ENCODE measurements at places on chromosomes 5 and 9.

GRCh38 chr5:165260426-165260825 is 1755.0 kb downstream of the MAT2B start:
- DNase-seq, result no peak

DNA sequence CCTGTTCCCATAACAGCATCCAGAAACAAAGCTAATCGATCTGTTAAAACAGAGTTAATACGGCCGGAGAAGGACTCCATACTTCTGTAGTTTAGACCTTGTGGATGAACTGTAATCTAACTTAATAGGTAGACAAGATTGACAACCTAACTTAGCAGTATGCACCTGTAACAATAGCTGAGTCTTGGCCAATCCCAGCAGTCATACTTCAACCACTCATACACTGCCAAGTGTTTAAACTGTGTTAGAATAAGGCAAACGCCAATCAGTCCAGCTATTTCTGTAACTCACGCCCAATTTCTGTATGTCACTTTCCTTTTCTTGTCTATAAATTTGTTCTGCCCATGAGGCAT is 33.7 kb upstream of the MACIR start:
- DNase-seq, result no peak

- DNase-seq, result no peak
Measured at GRCh38 chr9:13729955-13730354, 450.5 kb upstream of the MPDZ start.

GRCh38 chr9:6759185-6759977 is 1.6 kb downstream of the KDM4C start:
- no peak for DNase-seq

DNA sequence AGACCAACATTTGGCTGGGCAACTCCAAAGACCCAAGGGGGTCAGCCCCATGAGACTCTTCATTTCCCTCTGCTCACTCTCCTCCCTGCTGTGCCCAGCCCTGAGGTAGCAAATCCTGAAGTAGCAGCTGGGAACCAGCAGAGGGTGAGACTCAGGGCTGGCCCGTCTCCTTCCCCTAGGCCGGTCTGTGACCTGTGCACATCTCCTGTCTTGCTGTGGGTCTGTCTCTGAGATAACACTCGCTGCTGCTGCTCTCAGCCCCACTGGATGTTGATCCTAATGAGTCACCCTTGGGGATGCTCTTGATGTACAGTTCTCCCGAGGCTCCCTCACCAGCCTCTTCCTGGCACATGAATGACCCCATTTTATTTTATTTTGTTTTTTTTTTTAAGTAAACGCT is 7.3 kb upstream of the OR2V1 start:
- DNase-seq, result no peak

- no peak for DNase-seq
Measured at GRCh38 chr5:140236891-140237598, 62.1 kb downstream of the CYSTM1 start.

DNA sequence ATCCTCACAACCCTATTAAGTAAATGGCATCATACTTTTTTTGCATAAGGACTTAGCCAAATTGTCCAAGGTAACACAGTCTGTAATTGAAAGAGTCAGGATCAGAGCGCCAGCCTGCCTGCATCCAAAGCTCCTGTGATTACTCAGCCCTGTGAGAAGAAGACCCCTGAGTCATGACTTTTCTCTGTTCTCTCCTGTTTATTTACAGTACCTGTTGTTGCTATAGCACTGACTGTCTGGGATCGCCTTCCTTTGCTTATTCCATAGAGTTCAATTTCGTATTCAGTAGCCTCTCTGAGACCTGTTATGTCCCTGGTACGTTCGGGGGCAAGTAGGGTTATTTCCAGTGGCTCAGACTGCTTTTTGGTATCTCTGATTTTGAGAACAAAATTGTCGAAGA is 71.8 kb downstream of the TNC start:
- no peak for DNase-seq

- DNase-seq, result no peak
Measured at GRCh38 chr5:1515311-1515920, 8.3 kb downstream of the LPCAT1 start.

- DNase-seq, result no peak
Measured at GRCh38 chr5:74432216-74432615, 208.3 kb downstream of the ENC1 start.

DNA sequence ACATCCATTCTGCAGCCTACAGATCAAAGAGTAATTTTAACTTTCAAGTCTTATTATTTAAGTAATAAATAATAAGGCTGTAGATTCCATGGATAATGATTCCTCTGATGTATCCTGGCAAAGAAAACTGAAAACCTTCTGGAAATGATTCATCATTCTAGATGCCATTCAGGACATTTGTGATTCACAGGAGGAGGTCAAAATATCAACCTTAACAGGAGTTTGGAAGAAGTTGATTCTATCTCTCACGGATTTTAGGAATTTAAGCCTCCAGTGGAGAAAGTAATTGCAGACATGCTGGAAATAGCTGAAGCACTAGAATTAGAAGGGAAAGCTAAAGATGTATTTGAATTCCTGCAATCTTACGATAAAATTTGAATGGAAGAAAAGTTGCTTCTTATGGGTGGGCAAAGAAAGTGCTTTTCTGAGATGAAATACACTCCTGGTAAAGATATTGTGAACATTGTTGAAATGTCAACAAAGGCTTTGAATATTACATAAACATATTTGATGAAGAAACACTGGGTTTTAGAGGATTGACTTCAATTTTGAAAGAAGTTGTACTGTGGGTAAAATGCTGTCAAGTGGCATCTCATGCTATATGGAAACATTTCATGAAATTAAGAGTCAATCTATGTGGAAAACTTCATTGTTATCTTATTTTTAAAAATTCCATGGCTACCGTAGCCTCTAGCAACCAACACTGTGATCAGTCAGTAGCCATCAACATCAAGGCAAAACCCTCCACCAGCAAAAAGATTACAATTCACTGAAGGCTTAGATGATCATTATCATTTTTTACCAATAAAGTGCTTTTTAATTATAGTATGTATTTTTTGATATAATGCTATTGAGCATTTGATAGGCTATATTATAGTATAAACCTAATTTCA is 1141.0 kb downstream of the CDH12 start:
- no peak for DNase-seq

- DNase-seq, result no peak
Measured at GRCh38 chr5:81971111-81971711, 612 bp upstream of the ATG10 start.

DNA sequence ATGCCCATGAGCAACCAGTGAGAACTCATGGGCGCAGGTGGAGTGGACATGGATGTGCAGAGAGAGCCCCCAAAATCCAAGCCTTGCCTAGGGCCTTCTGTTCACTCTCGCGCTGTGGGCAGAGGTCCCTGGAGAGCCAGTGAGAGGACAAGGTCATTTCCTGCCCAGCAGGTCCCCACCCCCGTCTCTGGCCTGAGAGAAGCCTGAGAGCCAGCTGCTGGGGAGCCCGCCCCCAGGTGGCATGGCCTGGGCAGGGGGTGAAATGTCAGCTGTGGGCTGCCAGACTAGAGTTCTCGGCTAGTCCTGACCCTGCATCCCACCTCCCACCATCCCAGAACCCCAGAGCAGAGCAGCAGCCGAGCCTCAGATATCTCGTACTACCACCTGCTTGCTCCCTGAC is 85.3 kb downstream of the BARX1 start:
- no peak for DNase-seq

- no peak for DNase-seq
Measured at GRCh38 chr5:134637116-134637721, 4.6 kb upstream of the SAR1B start.

GRCh38 chr5:78252715-78253114 is 41.8 kb downstream of the AP3B1 start:
- no peak for DNase-seq

DNA sequence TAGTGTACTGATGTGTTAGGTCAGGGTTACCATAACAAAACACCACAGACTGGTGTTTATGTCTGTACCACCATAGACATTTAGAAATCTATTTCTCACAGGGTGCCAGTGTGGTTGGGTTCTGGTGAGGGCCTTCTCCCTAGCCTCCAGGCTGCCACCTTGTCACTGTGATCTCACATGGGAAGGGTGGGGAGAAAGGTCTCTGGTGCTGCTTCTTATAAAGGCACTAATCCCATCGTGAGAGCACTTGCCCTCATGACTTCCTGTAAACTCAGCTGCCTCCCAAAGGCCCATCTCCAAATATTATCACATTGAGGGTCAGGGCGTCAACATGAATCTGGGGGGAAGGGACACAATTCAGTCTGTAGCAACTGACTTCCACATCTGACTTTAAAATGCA is 49.8 kb downstream of the PIK3R1 start:
- no peak for DNase-seq

DNA sequence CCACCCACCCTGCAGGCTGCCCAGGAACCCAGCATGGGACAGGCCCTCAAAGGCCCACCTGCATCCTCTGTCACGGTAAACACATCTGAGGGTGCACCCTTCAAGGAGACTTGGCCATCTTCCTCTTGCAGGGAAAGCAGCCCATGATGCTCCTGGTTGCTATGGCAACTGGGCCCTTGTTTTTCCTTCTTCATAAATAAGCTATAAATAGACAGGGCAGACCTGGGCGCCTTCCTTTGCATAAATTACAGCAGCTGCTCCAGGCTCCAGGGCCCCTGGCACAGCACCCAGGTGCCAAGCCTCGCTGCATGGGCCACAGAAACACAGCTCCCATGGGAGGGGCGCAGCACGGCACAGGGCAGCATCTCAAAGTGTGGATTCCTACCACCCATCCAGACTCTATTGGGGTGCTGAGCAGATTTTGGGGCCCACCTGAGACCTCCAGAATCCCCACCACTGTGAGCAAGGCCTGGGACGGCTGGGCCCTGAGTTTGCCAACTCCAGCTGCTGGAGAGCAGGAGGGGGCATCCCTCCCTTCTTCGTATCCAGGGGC is 5.8 kb upstream of the PSMB7 start:
- no peak for DNase-seq

GRCh38 chr9:751137-752051 is 90.1 kb upstream of the DMRT1 start:
- DNase-seq, result peak; percentile 11

GRCh38 chr5:141636106-141636412 is 590 bp downstream of the HDAC3 start:
- no peak for DNase-seq

DNA sequence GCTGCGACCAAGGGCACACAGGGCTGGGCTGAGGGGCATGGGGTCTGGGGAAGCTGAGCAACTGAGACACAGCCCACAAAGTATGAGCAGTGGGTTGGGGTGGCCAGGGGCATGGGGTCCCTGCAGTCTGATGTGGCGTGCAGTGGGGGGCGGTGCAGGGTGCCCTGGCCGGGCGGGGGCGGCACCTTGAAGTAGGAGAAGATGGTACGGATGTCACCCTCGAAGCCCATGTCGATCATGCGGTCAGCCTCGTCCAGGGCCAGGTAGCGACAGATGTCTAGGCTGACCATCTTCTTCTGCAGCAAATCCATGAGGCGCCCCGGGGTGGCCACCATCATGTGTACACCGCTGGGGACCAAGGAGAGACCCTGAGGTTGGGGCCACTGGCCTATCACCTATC is 3.3 kb downstream of the DDX41 start:
- no peak for DNase-seq

GRCh38 chr5:178240766-178241165 is 8.2 kb upstream of the PHYKPL start:
- DNase-seq, result no peak

GRCh38 chr9:92004045-92004392 is 54.0 kb upstream of the ROR2 start:
- DNase-seq, result no peak

DNA sequence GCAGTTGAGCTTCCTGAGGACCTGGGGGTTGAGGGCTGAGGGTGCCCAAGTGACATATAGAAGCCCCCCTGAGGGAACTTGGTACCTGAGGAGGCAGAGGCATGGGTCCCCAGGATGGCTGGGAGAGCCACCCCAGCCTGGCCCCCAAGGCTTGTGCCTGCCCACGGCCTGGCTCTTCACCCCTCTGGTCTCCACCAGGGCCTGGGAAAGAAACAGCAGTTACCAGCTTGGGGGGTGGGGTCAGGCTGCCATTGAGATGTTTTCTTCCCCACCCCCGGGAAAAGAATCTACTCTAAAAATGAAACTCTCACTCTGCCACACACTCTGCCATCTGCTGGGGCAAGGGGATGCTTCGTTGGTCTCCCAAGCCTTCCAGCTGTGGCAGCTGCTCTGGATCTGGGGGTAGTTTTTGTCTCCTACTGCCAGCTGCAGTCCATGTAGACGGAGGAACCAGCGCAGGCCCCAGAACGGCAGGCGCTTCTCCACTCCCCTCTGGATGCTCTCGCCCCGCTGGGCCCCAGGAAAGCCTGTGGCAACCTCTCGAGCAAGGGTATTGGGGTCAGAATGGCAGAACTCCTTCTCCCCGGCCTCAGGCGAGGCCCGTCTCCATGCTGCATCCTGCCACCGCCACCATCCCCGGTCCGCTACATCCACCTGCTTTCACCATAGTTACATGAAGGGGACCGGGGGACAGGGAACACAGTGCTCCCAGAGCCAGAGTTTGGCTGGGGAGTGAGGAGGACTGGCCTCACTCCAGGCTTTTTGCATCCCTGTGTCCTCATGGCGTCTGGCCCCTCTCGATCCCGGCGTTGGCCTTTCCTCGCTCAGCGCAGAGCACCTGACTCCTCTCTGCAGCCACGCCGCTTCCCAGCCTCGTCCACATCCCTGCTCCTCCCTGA is 123.5 kb downstream of the DAB2IP start:
- no peak for DNase-seq

GRCh38 chr9:21585756-21586752 is 103.9 kb upstream of the IFNE start:
- DNase-seq, result no peak

DNA sequence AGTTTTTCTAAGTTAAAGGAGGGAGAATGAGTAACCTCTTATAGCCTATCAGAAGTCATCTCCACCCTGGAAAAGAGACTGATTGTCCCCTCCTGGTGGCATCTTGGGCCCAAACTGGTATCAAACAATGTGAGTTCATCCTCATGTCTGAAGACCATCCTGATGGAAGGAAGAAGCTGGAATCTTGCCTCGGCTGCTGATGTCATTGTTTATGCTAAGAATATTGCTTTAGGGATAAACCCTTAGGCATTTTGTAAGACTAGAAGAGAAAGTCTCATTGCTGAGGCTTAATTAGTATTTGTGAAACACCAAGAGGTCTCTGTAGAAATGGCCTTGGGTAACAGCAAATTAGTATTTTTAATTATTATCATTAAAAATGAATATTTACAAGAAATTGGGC is 65.7 kb upstream of the KCNN2 start:
- no peak for DNase-seq

GRCh38 chr5:200985-201384 is 9.7 kb downstream of the LRRC14B start:
- DNase-seq, result no peak

DNA sequence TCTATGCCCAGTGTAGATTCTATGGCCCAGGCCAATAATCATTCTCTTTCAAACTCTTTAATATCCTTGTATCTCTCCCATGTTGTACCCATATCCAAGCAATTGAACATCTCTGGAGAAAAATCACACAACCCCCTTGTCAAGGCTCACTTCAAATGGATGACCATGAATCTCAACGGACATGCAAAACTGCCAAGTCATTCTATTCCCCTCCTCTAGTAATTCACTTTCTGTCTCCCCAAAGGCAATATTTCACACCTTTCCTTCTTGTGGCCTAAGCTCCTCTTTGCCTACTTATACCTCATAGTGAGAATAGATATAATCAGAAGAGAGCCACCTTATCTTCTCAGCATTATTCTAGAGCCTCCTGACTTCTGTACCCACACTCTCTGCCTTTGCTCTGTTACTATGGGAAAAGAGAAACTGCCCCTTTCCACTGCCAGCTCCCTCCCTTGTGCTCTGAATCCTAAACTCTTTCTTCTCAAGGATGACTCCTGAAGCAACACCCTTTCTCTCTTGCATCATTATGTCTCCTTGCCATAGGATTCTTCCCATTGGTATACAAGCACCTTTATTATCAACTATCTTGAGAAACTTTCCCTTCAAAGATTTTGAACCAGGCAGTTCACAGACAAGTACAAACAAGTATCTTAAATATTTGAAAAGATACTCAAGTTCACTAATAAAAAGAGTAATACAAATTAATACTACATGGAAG is 66.1 kb downstream of the RPS23 start:
- no peak for DNase-seq

Measured in nephron progenitor cell (in vitro differentiated cells).